ENCODE measurements at places on chromosomes 5 and 9.

DNA sequence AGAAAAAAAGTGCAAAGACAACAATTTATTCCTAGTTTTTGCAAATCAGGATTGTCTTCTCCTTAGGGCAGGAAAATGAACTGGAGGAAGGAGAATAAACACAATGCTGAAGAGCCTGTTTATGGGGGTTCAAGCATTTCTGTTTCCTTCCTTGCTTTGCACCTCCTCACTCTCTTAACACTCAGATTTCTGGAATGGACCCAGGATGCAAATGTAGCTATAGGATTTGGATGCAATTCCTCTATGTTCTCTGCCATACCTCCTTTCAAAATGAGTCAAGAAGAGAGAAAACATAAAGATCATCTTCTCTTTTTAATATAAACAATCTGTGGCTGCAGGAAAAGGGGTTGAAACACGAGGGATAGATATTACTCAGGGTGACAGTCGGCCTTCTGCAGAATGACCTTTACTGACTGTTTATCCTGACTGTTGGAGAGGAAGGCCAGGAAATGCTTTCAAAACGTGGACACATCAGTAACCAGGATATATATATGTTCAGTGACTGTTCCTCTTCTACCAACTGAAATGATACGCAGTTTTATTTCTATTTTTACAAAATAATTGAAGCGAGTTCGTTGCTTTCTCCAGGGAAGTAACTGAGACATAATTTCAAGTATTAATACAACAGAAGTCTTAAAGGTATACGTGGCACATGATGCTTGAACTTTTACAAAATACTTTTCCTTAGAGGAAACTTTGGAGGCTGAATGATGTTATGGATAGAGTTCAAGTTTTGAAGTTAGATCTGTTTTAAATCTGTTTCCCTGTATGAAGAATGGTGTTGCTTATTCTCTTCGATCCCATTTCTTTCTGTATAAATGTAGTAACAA lies 44.4 kb downstream of the ACTBL2 start:
- no peak for DNase-seq

DNA sequence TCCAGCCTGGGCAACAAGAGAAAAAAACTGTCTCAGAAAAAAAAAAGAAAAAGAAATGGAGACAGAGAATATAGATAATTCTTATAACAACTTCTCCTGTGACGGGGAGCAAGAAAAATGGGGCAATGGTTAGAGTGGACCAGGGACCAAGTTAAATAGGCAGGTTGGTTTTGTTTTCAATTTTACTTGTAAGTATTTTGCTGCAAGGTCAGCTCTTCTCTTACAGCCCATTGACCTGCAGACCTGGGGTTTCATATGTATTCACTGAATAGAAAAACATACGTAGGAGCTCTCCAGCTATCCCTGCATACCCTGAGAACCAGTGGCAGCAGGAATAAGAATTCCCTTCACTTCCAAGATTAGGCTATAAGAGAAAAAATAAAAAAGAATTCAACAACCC lies 29.2 kb upstream of the IL13 start:
- DNase-seq = no peak

DNA sequence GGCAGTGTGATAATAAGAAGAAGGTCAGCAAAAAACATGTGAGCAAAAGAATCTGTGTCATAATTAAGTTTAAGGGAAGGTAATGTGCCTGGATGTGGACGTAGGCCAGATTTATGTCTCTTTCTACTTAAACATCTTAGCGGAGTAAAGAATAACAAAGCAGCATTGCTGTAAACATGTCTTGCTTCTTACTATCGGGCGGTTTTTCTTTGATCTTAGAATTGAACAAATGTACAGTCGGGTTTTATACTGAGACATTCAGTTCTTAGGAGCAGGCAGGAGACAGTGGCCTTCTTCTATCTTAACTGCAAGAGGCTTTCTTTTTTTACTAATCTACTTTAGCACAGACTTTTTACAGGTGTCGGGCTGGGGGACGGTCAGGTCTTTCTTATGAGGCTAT lies 40.4 kb upstream of the FLT4 start:
- DNase-seq = no peak

- DNase-seq = no peak
Observed at GRCh38 chr9:75186767-75187380, 98.6 kb downstream of the OSTF1 start.

DNA sequence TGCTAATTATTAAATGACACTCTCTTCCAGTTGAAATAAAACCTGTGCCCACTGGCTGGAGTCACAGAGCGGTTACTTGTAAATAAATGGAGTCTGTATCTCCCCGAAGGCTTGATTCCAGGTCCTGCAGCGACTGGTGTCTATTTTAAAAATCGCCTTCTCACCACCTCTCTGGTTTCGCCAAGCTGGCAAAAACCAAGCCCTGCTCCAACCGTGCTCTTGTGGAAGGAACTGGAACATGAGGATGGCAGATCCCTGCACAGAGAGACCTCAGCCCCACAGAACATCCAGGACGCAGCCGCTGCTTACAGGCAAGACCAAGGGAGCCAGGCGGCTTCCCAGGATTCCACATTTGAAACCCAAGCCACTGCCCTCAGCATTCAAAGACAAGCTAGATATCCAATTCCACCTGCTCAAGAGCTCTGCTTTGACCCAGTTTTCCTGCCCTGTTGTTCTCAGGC lies 15.0 kb downstream of the SEMA4D start:
- DNase-seq = no peak

DNA sequence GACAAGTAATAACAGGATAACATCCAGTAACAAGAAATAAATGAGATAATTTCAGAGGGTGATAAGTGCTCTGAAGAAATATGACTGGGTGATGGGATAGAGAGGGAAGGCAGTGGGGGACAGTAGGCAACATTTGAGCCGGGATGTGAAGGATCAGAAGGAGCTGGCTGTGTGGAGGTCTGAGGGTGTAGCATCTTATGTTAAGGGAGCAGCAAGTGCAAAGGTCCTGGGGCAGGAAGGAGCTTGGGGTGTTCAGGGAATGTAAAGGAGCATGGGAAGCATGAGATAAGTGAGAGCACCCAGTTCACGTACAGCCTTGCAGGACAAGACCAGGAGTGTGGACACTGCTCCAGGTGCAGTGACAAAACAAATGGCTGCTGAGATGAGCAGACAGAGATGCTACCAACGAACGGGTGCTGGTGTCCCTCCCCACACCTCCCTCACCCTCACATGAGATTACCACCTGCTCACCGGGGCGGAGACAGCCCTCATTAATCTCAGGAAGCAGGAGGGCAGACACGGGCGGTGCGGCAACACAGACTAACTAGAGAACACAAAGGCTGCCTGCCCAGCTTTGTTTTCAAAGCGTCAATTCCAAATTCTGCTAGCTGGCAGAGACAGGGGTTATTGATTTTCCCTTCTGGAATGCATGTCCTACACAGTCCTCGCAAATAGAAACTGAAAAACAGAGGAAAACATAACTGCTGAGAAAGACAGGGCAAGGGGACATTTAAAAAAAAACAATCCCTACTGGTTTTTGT lies 298.1 kb upstream of the PANK3 start:
- DNase-seq = no peak

GRCh38 chr9:126166866-126167265 lies 159.8 kb upstream of the MVB12B start:
- no peak for DNase-seq

GRCh38 chr5:150160448-150161081 lies 4.9 kb upstream of the PDGFRB start:
- no peak for DNase-seq

- DNase-seq = no peak
Observed at GRCh38 chr5:148541054-148541835, 113.1 kb downstream of the HTR4 start.

DNA sequence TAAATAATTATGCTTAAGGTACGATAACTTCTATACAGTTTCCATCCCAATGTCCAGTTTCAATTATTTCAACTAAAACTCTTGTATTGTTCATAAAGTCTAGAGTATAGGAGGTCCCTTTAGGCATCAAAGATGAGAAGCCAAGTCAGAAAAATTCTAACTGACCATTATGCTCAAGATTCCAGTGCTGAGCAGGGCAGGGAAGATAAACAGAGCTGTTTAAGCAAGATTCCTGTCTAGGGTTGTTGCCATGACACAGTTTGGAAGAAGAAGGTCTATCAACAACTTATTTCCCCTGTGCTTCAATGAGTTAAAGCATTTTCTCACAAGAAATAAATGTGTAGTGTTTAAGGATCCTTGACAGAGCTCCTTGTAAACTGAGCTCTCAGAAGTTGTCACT lies 48.9 kb upstream of the MTAP start:
- DNase-seq = no peak

- no peak for DNase-seq
Observed at GRCh38 chr9:70392850-70393249, 21.6 kb downstream of the KLF9 start.

GRCh38 chr5:32090026-32090754 lies 83.9 kb downstream of the GOLPH3 start:
- no peak for DNase-seq

GRCh38 chr5:30102185-30102584 lies 1091.3 kb upstream of the CDH6 start:
- no peak for DNase-seq

DNA sequence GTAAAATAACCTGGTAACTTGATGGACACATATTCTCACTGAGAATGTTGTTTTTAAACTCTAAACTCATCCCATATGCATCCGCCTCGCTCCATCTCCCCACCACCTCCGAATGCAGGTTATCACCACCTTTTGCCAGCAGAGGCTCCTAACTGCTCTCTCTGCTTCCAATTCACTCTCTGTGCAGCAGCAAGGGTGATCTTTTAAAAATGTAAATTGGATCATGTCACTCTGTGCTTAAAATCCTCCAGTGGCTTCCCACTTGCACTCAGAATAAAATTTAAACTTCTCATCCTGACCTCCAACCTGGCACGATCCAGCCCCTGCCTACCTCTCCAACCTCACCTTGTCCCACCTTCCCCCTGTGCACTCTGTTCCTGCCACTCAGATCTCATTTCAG lies 317.2 kb downstream of the ZSWIM6 start:
- DNase-seq = no peak

- no peak for DNase-seq
Observed at GRCh38 chr9:20990867-20991266, 40.6 kb downstream of the HACD4 start.

GRCh38 chr9:121914604-121915303 lies 178.4 kb downstream of the TTLL11 start:
- DNase-seq = no peak

- DNase-seq = no peak
Observed at GRCh38 chr5:38556088-38556598, 303 bp downstream of the LIFR start.

DNA sequence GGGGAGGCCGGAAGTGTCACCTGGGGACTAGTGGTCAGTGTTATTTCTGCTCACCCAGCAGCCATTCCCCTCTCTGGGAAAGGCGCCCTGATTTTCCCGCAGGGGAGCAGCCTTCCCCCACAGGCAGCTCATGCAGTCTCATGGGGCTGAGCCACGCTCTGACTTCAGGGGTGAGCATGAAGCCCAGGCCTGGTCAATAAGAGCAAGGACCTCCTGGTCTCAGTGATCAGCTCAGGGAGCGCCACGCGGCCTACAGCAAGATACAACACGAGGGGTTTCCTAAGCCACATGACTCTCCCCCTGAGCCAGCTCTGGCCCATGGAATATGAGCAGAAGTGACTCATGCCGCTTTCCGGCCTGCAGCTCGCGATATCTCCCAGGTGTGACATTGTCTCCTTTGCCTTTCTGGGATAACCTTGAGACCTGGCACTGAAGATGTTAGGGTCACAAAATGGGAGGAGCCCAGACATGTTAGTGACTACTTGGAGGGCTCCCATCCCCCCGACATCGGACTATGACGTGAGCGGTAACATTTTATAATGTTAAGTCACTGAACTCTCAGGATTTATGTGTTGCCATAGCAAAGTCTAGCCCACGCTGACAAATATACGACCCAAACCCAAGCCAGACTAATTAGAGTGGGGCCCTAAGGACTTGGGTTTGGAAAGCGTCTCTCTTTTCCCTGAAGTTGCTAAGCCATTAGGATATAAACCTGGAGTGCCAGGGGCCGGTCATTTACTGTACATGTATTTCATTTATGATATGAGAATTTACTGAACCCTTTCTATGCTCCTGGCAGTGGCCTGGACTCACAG lies 46.5 kb upstream of the GFPT2 start:
- DNase-seq = no peak

- no peak for DNase-seq
Observed at GRCh38 chr9:78680196-78680595, 383.3 kb downstream of the PSAT1 start.

DNA sequence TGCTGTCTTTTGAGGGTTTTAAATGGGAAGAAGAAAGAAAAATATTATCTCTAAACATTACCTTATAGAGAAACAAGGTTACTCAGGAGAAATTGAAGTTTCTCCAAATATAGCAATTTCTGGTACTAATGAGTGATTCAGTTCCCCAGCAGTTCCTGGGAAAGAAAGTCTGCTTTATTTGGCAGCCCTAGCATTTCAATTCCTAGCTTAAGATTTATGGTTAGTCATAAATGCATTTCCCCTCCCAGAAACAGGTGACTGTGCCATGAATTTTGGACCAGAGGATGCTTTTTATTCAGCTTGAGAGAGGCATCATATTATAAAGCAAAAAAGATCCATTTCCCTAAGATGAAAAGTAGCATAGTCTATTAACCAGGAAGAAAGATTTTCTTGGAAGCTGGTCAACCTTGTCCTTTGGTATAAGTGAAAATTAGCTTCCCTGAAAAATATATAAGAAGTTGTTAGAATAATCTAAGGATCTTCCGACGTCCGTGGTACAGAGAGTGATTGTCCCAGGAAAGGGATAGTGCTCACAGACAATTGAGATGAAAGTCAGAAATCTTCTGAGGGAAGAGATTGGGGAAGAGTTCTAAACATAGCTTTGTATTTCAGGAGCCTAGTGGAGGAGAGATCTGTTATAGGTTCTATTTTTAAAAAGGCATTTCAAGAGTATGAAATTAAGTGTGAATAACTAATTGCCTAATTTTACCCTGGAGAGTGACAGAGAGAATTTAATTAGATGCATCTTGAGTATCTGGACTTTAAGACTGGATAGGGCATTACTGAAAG lies 164.9 kb downstream of the ESM1 start:
- DNase-seq = no peak

DNA sequence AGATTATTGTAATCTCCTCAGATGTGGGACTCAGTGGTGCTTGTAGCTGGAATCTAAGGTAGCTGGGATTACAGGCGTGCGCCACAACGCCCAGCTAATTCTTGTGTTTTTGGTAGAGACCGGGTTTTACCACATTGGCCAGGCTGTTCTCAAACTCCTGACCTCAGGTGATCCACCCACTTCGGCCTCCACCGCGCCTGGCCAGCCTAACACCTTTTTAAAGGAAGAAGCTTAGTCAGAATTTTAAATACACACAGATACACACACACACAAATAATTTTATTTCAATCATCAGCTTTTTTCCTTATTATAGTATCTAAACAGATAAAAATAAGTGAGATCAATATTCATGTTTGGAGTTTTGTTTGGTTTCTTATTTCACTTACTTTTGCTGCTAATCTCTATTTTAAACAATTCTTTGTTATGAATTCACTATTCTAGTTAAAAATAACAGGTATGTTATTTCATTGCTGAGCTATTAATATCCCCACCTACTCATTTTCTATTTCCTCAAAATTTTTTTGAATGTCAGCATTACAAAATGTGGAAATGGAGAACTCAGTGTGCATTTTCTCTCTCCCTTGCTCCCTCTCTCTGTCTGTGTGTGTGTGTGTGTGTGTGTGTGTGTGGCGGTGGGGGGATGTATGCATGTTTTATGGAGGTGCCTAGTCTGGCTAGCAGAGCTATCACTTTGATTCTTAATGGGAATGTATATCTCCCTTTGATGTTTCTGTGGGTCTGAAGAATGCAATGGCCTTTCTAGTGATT lies 960.6 kb upstream of the DMAC1 start:
- DNase-seq = no peak

- no peak for DNase-seq
Observed at GRCh38 chr9:109769250-109769649, 10.7 kb upstream of the PALM2AKAP2 start.

- no peak for DNase-seq
Observed at GRCh38 chr9:35407846-35408245, 82.1 kb upstream of the RUSC2 start.

Data from activated CD8-positive, alpha-beta memory T cell treated with anti-CD3 and anti-CD28 coated beads for 48 hours (primary cell).